HuH-7.5 (cell line): ENCODE measurements at places on chromosomes 12 and 14.

GRCh38 chr14:70882776-70883492 lies 24.3 kb upstream of the PCNX1 start:
- no peak for DNase-seq

GRCh38 chr14:51578853-51579252 lies 72.9 kb upstream of the FRMD6 start:
- DNase-seq = no peak

DNA sequence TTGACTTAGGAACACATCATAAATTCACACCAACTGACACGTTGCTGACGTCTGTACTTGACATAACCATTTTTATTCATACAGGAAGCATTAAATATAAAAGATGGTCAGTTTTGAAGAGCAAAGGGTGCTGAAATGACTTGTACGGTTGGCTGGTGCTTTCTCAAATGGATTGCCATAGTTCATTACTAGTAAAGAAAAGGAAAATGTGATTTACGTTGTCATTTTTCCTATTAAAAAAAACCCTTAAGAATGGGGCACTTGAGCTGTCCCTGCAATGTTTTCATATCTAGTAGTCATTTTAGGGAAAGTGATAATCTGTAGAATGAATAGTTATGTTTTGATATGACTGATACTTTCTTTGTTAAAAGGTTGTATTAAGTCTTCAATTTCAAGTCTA lies 22.5 kb upstream of the MANSC4 start:
- DNase-seq = no peak

DNA sequence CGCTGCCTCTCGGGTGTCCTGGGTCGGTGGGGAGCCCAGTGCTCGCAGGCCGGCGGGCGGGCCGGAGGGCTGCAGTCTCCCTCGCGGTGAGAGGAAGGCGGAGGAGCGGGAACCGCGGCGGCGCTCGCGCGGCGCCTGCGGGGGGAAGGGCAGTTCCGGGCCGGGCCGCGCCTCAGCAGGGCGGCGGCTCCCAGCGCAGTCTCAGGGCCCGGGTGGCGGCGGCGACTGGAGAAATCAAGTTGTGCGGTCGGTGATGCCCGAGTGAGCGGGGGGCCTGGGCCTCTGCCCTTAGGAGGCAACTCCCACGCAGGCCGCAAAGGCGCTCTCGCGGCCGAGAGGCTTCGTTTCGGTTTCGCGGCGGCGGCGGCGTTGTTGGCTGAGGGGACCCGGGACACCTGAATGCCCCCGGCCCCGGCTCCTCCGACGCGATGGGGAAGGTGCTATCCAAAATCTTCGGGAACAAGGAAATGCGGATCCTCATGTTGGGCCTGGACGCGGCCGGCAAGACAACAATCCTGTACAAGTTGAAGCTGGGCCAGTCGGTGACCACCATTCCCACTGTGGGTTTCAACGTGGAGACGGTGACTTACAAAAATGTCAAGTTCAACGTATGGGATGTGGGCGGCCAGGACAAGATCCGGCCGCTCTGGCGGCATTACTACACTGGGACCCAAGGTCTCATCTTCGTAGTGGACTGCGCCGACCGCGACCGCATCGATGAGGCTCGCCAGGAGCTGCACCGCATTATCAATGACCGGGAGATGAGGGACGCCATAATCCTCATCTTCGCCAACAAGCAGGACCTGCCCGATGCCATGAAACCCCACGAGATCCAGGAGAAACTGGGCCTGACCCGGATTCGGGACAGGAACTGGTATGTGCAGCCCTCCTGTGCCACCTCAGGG lies 679 bp downstream of the ARF6 start:
- DNase-seq = no peak

- no peak for DNase-seq
Measured at GRCh38 chr14:86481104-86481503, 951.2 kb downstream of the FLRT2 start.
